ENCODE measurements at places on chromosomes 1 and 21.

DNA sequence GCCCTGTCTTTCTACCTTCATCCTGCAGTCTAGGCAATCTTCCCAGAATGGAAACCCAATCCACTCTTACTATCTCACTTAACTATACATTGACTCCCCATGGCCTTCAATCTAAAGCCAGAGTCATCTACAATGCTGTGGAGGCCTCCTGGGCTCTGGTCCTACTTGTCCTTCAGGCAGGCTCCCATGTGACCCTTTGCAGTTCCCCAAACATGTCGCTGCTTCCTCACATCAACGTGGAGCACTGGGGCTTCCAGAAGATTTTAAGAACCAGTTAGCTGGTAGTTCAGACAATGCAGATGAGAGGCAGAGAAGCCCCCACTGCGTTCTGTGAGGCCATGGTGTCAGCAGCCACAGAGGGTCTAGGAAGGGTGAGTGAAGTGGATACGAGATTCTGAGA, 18.6 kb downstream of the LYPD8 start:
- DNase-seq, result no peak

GRCh38 chr1:97174039-97174704, 452.6 kb downstream of the PTBP2 start:
- no peak for DNase-seq

DNA sequence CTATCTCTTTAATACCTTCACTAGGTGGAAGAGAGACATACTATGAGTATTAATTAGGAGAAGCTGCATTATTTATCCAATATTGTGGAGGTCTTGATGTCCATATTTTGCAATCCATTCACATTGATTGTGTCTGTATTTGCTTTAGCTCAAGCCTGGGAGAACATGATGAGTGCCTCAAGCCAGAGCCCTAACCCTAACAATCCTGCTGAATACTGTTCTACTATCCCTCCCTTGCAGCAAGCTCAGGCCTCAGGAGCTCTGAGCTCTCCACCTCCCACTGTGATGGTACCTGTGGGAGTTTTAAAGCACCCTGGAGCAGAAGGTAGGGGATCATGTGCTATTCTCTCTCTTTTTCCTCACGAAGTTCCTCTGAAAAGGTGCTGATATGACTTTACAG, 99.5 kb downstream of the CC2D1B start:
- DNase-seq, result no peak

DNA sequence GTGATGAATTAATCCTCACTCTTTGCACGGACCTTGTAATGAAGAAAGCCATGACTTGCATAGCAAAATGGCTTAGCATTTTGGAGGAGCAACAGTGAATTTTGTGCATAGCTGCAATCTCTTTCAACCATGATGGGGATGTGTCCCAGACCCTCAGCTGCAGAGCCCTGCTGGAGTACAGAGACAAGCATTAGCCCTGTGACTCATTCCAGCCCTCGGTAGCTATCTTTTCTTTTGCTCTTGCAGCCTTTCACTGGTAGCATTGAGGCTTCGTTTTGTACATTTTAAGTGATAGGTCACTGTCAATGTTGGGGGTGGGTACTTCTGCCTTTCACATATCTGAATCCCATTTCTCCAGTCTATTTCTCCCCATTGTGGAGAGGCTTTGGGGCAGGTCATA, 58.4 kb downstream of the SLC35F3 start:
- DNase-seq, result no peak

- no peak for DNase-seq
Observed at GRCh38 chr1:217369996-217370551, 260.8 kb downstream of the GPATCH2 start.

DNA sequence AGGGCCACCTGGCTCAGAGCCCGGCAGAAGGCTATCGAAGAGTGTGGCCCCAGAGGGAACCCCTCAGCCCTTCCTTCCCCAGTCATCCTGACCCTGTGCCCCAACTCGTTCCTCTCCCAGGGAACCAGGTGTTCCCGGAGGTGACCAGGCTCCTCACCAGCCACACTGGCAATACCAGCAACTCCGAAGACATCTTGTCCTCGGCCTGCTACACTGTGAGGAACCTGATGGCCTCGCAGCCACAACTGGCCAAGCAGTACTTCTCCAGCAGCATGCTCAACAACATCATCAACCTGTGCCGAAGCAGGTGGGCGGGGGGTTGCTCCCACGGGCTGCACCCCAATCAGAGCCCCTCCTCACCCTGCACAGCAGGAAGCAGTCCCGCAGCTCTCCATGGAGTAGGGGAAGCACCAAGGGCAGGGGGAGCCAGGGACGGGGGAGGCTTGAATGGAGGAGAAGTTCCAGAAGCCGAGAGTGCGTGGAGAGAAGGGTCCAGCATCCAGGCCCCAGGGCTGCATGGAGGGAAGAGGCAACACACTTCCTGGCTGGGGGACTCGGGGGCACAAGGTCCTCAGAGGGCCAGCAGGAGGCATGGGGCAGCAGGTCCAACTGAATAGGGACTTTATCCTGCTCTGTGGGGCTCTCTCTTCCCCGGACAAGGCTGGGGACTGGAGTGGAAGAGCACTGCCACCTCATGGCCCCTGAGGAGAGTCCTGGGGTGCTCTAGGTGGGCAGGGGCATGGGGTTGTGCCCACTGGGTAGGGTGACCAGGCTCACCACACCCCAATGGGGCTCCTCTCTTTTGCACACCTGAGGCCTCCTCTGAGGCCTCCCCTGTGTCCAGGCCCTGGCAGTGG, 41.7 kb downstream of the PKP1 start:
- no peak for DNase-seq

GRCh38 chr1:24727501-24728216, 17.6 kb upstream of the CLIC4 start:
- DNase-seq, result no peak

DNA sequence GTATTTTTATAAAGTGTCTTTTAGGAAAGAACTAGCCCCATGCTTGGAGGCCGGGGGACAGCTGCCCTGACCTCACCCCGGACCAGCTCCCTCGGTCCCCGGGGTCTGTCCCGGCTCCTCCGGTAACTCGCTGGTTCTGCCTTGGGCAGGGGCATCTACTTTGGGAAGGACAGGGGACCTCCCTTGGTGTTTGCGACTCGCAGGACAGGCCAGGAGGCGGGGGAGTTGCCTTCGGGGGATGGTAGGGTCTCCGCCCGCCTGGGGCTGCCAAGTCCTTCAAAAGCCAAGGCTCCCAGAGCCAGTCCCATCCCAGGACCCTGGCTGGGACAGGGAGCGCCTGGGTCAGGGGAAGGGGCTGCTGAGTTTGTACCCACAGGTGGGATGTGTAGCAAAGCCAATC, 157.9 kb downstream of the PEX14 start:
- no peak for DNase-seq

GRCh38 chr21:45590246-45590725, 48.0 kb upstream of the SLC19A1 start:
- DNase-seq, result no peak

GRCh38 chr1:197284966-197285365, 16.9 kb downstream of the CRB1 start:
- DNase-seq, result no peak

DNA sequence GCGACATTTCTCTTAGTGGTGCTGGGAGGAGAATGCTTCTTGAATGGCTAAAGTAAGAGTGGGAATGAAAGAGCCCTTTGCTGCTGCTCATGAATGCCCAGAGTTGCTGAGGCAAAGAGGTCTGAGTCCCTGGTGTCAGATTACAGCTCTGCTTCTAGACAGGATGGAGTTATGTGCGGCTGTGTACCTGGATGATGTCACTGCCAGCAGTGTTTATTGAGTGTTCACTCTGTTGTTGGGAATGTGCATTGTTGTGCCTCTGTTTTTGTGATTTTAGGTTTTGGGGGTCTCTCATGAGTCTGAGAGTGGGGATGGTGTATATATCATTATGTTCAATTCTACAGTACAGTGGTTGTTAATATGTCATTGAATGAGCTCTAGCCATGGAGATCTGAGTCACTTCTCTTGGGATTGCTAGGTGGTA, 2.7 kb downstream of the CDC14A start:
- DNase-seq, result no peak

DNA sequence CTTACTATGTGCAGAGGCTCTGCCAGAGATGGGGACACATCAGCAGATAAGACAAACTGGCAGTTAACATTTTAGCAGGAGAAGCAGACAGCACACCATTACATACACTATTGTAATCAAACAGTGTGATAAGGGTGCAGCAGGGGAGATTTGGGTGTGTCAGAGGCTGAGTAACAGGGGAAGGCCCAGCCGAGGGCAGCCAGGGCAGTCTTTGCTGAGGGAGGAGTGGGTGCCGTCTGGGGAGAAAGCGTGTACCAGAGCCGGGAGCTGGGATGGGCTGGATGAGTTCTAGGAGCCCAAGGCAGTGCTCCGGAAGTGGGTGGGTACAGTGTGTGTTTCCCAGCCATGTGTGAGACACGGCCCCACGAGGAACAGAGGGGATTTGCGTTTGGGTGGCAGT, 31.2 kb downstream of the KCNA10 start:
- no peak for DNase-seq

All from NCI-H1417 treated with DMSO at 0.1 percent for 48 hours (cell line).